ENCODE measurements at places on chromosomes 16 and 17.

DNA sequence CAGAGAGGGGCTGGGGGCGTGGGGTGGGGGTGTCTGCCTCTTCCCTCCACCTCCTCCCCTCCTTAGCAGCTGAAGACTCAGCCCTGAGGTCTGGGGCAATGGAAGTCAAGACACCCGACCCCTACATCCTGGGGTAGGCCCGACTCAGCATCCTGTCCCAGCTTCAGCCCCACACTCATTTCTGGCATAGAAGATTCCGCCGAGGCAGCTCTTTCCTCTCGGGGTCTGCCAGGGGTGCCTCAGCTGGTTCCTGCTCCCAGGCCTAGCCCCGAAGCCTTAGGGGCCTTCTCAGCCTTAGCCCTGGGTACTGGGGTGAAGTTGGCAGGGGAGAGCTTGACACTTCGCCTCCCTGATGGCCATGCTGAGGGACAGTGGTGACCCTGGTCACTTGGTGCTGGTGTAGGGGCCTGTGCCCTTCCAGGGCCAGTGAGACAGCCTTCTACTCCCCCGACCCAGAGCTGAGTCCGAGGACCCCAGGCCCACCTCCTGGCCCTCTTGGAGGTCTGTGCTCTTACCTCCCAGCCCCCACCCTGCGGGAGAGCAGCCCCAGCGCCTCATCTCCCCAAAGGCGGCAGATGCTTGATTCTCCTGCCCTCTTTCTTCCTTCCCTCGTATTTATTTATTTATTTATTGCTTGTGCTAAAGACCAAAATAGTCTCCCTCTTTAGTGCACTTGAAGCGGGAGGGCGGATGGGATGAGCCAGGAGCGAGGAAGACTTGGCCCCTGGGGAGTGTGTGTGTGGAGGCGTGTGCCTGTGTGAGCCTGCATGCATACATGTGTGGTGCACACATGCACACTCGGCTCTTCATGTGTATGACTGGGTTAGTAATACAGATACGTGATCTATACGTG, 42.5 kb downstream of the KCNJ12 start:
- DNase-seq = no peak

DNA sequence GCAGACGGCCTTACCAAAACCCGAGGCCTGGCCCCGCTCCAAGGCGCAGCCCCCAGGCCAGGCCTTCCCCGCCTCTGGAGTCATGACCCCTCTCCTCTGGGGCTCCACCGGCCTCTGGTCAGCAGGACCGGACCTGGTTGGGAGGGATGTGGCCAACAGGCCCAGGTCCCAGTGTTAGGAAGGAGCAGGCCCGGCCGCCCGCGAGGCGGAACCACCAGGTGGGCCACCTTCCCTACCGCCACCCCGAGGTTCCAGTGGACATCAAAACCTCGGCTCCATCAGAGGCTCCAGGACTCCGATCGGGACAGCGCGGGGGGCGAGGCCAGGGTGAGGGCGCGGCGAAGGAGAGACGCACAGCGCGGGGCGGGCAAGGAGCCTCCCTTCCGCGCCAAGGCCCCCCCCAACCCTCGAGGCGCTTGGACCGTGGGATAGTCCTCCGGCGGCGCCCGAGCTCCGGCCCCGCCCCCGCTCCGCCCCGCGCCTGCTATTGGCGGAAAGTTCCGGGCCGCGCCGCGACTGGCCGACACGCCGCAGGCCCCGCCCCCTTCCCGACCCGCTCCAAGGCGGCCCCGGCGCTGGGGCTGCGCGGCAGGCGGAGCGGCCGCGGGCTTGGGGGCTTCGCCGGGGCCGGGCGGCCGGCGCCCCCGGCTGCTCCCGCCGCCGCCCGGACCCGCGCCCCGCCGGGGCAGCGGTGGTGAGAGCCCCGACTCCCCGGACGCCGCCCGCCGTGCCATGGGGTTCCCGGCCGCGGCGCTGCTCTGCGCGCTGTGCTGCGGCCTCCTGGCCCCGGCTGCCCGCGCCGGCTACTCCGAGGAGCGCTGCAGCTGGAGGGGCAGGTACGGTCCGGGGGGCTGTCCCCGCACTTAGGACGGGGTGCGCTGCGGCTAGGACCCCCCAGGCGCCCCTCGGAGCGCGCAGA, at the start of gene METRN:
TSS of gene METRN (plus strand) at position 561 of the 919 bp plus-strand sequence. CDS start at position 733, 172 bp downstream.
- DNase-seq = peak; percentile 94

- no peak for DNase-seq
Observed at GRCh38 chr17:29393436-29393835, 3.3 kb downstream of the TAOK1 start.

- DNase-seq = no peak
Observed at GRCh38 chr17:17144061-17144460, 62.1 kb downstream of the PLD6 start.

DNA sequence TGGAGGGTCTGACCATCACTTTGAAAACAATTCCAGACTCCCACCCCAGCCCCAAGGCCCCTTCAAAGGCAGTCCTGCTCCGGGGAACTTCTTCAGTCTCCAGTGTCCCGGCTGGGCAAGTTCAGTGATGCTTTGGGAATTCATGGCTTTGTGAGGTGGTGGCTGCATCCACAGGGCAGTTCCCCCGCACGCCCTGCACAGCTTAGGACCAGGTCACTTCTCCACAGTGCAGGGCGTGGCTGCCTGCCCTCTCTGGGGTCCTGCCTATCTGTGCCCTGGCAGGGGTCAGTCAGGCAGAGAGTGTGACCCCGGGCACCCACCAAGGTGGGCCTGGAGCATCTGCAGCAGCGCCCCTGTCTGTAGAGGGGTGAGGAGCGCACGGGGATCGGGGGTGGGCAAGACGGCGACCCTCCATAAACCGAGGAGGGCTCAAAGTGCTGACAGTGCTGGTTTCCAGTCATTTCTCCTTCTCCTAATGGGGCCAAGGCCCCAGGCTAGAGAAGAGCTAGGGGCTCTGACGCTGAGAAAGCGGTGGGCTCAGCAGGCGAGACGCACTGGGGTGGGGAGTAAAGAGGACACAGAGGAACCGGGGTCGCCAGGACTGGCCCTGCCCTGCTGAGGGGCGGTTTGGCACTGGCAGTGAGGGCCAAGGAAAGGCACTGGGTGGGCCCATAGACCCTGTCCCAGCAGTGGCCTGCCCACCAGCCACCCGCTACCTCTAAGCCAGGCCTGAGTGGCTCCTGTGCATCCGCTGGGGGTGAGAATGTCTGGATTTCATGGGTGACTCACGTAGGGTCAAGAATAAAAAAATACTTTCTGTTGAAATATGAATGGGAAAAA, 4.2 kb upstream of the ARHGAP27 start:
- DNase-seq = no peak

- no peak for DNase-seq
Observed at GRCh38 chr16:29744541-29745101, 1.2 kb downstream of the C16orf54 start.

DNA sequence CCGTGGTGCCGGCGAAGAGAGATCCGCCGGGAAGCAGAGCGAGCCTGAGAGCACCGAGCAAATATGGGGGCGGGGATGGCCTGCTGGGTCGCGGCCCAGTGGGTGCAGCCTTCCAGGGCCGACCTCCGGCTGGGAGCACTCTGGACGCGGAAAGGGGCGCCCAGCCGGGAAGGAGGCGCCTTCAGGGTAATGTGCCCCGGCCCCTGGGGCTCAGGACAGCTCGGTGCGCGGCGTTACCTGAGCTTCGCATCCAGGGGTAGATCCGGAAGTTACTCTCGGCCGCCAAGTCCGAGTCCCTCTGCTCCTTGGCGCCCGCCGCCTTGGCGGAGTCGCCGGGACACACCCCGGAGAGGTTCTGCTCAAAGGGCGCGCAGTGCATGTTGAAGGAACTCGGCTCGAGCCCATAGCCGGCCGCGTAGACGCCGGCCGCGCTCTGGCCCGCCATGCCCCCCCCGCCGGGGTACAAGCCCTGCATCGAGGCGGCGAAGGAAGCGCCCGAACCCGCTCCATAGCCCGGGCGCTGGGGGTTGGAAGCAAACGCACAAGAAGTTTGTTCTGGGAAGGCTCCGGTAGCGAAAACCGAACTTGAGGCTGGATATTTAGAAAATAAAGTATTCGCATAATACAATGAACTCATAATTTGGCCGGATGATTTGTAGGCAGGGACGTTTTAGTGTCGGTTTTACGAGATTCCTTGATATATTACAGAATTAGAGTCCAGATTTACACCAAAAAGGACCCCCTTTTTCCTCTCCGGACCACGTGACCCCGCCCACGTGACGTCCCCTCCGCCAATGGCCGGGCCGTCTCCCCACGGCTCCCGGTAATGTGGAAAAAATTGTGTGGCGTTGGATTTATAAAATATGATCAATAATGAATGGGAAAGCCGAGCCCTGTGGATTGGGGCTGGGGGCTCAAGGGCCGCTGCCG, at the start of gene HOXB7:
TSS of gene HOXB7 (minus strand) at position 736 of the 930 bp plus-strand sequence. CDS start at position 637, 99 bp downstream.
- DNase-seq = peak; percentile 75

DNA sequence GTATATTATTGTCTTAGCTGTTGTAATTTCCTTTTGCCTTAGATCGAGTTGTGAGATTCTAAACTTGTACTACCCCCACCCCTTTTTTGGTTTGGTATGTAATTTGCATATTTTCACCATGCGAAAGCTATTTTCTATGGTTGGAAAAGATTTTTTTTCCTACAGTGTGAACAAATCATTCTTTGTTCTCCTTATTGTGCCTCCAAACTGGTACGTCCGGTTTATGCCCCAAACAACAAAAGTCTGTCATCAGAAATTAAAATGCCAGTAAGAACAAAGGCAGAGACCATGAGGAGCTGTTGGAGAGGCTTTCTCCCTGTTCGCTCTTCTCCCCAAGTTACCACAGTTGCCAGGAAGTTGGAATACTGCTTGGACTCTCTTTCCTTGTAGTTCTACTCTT, 66.1 kb downstream of the BCAS3 start:
- no peak for DNase-seq

DNA sequence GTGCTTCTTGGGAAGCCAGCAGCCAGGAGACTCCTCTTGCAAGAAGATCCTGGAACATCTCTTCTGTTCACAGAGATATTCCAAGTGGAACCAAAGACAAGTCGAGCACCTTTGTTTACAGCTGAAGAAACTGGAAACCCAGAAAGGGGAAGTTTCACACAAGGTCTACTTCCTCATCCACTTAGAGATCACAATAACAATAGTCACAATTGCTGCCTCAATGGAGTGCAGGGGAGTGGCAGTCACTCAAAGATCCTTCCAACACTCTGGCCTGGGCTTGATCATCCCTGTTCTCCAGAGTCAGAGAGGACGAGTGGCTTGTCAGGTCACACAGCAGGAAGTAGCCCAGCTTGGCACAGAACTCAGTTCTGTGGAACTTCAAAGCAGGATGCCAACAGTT, 46.9 kb upstream of the SIAH1 start:
- no peak for DNase-seq

DNA sequence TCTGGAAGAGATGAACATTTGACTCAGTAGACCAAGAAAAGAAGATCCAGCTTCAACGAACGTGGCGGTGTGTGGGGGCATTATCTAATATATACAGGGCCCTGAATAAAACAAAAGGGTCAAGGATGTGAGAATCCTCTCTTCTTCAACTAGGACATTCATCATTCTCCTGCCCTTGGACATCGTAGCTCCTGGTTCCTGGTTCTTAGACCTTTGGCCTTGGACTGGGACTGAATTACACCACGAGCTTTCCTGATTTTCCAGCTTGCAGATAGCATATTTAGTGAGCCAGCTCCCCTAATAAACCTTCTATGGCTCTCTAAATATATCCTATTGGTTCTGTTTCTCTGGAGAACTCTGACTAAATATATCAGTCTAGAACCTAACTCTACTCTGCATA, 29.5 kb upstream of the HELZ start:
- no peak for DNase-seq

DNA sequence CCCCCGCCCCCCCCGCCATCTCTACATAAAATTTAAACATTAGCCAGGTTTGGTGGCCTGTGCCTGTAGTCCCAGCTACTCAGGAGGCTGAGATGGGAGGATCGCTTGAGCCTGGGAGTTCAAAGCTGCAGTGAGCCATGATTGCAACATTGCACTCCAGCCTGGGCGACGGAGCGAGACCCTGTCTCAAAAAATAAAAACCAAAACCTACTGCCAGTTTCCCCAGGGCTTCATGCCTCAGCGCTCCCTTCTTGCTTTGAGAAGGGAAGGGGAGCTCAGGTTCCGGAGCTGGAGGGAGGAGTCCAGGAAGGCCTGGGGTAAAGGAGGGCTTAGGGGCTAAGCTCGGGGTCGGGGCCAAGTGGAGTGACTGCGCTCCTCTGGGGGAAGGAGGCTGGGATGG, 20.5 kb downstream of the PLCD3 start:
- no peak for DNase-seq

DNA sequence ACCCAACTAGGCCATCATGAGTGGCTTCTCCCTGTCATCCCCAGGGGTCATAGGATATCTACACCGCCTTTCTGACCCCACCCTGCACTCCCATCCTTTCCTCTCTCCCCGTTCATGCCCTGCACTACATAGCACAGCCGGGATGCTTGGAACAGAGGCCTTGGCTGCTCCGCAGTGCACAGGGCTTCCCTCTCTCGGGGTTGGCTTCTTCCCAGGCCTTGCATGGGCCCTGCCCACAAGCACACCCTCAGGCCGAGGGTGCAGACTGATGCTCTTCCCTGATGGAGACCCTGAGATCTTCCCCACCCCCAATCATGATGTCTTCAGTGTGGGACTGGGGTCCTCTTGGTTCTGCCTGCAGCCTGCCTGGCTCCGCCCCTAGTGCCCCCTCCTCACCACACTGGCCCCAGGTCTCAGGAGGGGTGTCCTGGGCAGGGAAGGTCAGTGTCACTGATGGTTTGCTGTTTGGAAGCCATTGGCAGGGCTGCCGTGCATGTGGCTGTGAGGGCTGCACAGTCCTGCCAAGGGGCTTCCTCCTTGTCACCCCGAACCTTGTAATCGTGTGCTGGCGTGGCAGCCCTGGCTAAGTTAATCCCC, 14.3 kb upstream of the NAGLU start:
- DNase-seq = no peak

GRCh38 chr16:28556914-28557320, 3.2 kb downstream of the SGF29 start:
- no peak for DNase-seq

DNA sequence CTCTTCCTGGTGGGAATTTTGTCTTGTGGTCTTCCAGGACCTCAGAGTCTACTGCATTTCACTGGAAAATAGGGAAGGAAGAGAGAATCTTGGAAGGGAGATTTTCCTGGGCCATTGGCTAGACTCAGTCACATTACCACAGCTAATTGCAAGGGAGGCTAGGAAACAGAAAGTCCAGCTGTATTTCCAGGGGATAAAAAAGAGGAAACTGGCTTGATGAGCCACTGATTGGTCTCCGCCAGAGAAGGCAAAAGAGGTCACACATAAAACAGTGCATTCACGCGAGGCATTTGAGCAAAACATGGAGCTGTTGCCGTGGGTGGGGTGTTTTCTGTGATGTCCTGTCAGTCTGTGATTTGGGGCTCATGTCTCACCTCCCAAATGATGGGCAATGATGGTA, 345.3 kb downstream of the FOXL1 start:
- no peak for DNase-seq
